ENCODE measurements at places on chromosomes 1 and 21.

DNA sequence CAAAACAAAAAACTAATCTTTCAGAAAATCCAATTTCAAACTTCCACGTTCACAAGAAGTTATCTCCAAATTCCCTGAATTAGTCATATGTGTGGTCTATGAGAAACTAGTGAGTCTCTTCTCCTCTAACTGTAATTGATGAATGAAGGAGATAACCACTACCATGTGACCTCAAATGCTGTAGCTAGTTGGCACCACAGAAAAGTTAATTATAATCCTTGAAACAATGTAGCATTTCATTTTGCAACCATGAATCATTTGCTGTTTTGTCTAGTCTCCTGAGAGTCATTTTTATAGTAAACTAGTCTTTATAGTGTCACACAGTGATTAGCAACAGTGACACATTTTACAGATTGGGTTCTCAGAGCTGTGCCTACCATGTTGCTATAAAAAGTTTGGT lies 287.5 kb downstream of the LRRIQ3 start:
- no peak for DNase-seq

- DNase-seq = no peak
Observed at GRCh38 chr1:160413716-160414115, 13.4 kb downstream of the VANGL2 start.

DNA sequence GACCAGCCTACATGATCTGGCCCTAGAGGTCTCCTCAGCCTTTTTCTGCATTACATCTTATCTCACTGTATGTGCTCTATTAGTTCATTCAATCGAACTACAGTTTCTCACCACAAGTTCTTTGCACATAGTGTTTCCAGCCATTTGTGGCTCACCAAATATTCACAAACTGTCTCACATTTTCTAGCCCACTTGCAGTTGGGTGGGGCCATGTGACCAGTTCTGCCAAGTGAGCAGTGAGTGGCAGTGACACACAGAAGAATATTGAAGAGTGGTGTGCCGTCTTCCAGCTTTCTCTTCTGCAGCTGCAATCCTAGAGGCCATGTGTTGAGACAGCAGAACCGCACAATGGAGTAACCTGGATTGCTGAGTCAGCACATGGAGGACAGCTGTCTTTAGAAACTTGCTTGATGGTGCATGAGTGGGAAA lies 103.2 kb upstream of the ZNF644 start:
- no peak for DNase-seq

- DNase-seq = no peak
Observed at GRCh38 chr1:67887146-67887545, 53.9 kb upstream of the GNG12 start.

- no peak for DNase-seq
Observed at GRCh38 chr1:102891868-102892625, 216.3 kb downstream of the COL11A1 start.

GRCh38 chr1:6688757-6689156 lies 12.9 kb downstream of the DNAJC11 start:
- no peak for DNase-seq

DNA sequence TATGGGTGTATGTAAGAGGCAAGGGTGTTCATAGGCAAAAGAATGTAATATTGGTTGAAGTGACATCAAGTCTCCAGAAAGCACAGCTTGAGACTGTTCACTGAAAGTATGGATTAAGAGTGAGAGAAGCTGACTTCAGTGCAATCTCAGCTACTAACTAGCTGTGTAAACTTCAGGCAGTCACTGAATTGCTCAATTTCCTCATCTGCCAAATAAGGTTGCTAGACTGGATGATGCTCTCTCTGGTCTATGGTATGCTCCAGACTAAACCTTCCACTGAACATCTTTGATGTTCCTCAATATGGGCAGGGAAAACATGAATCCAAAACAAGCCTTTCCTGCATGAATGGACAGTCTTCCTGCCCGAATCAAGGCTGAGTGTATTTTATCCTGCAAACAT lies 111.8 kb upstream of the USH2A start:
- DNase-seq = no peak

DNA sequence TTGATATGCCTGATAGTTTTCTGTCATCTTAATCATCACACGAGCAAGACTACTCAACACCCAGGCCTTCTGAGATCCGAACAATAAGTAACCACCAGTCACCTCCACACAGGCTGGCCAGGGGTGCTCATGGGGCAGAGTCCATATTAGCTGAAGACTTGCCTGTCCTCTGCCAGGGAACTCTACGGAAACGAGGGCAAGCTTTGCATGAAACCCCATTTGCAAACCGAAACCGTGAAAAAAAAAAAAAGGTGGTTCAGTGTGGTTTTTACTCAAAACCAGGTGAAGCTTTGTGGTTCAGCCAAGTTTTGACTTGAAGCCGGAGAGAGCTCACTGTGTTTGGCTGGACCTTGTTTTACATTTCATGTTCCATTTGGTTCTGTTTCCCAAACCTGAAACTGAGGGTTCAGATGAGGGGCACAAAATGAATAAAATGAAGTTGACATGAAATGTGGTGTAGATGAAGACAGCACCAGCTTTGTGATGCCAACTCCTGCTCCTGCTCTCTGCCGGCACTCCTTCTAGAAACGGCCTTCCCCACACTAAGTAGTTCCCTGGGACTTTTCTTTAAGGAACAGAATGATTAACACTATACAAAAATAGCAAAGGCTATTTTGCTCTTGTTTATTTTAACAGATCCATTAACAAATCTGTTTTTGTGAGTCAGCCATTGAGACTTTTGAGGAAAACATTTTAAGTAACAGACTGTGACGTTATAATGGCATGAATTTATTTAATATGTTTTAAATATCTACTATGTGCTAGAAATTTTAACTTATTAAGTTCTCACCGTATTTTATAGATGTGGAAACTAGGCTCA lies 74.7 kb downstream of the RUNX1 start:
- no peak for DNase-seq

- no peak for DNase-seq
Observed at GRCh38 chr21:43361127-43361492, 65.8 kb downstream of the SIK1 start.

- DNase-seq = peak; percentile 11
Observed at GRCh38 chr1:44485229-44485933, 80.3 kb downstream of the RNF220 start.

GRCh38 chr1:219906924-219907771 lies 21.2 kb downstream of the SLC30A10 start:
- DNase-seq = no peak

- DNase-seq = no peak
Observed at GRCh38 chr1:160437432-160438316, 37.3 kb downstream of the VANGL2 start.

DNA sequence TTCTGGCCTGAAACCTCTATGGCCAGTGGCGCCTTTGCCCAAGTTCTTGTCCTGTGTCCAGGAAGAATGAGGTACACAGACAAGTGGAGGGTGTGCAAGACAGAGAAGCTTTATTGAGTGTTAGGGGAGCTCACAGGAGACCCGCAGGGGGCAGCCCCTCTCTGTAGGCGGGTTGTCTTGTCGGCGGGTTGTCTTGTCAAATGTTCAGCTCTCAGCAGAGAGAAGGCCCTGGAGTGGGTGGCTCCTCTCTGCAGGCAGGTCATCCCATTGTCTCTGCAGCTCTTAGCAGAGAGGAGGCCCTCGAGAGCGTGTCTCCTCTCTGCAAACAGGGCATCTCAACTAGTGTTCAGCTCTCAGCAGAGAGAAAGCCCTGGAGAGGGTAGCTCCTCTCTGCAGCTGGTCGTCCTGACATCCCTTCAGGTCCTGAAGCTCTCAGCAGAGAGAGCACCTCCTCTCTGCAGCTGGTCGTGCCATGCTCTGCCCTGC lies 11.0 kb downstream of the COL6A2 start:
- no peak for DNase-seq

All from NCI-H1436 treated with DMSO at 0.1 percent for 48 hours (cell line).